ENCODE measurements at places on chromosomes 1 and 21.

- DNase-seq: peak; percentile 93
These were observed 3.0 kb downstream of the AURKAIP1 start for GRCh38 chr1:1371746-1372711.

- DNase-seq: no peak
These were observed 291.4 kb downstream of the TGFB2 start for GRCh38 chr1:218636548-218636947.

DNA sequence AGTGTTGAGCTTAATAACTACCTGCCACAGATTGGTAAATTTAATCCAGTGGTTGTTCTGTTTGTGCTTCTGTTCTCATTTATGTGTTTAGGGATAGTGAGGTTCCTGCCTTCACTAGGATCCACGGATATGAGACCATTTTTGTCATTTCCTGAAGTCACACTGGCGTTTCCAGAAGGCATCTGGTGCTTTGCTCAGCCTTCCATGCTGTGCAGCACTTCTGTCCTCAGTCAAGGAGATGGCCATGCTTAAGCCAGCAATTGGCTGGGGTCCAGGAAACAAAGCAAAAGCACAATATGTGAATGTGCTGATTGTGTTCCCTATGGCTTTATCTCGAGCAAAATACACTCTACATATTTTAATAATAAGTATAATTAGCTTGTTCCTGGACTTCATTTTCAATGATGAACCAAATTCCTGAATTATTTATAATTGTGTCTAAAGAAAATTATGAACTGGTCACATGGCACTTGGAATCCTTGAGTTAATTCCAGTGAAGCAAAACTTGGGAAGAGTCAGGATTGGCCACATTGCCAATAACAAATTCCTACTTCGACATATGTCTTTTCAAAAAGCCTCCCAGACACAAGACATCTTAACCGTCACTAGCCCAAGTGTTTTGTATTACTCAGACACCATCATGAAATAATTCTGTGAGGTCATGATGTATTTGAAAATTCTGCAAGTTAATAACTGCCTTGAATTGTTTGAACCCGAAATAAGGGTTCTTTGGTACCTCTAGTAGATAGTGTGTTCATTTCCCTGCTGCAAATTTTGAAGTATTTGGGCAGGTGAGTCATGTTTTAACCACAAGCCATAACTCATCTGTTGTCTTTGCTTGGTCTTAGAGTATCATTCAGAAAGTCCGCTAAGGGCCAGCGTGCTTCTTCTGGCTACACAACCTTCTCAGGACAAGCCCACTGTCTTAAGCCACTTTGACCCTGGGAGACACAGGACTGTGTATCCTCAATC is 412.4 kb downstream of the DISC1 start:
- no peak for DNase-seq

- peak; percentile 94 for DNase-seq
These were observed 1.6 kb upstream of the AJAP1 start for GRCh38 chr1:4652631-4653327.

DNA sequence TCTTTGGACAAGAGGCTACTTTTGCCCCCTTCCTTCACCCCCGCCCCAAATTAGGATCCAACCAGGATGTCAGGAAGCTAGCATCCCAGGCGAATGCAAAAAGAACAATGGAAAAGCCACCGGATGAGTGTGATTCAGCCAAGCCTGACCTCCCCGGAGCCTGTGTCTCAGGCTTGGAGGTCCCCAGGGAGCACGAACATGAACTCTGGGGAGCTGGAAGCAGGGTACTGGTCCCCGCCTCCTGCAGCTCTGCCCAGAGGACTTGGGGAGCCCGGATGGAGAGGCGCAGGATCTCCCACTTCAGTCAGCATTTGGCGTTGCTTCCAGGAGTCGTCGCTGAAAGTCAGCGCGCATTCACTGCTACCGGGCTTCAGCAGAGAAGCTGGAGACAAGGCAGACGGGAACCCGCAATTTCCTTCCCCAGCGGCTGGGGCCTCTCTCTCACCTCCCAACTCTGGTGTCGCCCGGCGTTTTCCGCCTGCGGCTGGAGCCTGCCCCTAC is 1.8 kb upstream of the TBX15 start:
- no peak for DNase-seq

GRCh38 chr1:82994616-82995263 is 1004.2 kb downstream of the TTLL7 start:
- DNase-seq: no peak

DNA sequence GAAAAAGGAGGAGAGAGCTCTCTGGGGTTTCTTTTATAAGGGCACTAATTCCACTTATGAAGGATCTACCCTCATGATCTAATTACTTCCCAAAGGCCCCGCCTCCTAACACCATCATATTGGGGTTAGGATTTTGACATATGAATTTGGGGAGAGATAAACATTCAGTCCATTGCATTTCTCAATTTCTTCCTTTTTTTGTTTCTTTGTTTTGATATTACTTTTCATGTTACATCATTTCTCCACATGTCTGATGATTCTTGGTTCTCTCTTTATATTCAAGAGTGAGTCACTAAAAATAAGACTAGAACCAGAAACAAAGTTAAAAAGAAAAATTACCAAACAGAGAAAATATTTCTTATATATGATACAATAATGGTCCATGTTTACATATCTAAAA is 63.2 kb upstream of the DUSP10 start:
- no peak for DNase-seq

DNA sequence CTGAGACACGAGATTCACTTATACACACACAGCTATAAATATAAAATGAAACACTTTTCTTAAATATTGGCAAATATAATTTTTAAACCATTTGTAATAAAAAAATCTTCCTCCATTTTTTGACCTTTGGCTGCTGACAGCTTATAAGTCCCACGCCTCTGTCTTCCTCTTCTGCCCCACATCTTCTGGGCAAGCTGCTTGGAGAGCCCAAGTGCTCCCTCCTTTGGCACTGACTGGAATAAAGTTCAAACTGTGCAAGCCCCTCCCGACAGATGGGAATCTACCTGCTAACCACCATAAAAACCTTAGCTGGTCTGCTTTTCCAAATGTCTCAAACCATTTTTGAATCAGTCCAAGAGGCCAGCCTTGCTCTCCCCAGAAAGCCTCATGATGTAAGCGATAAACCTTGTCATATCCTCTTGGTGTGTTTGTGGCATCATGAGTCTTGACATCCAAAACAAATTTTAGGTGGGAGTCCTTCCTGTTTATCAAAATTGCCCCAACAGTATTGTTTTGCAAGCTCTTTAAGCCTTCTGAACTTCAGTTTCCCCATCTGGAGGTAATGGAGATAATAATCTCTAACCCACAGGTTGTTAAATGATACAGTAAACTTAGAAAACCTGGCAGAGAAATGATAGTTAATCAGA is 99.8 kb downstream of the SNX7 start:
- no peak for DNase-seq

- DNase-seq: no peak
These were observed 1159.8 kb upstream of the ADGRL2 start for GRCh38 chr1:80640978-80641377.

DNA sequence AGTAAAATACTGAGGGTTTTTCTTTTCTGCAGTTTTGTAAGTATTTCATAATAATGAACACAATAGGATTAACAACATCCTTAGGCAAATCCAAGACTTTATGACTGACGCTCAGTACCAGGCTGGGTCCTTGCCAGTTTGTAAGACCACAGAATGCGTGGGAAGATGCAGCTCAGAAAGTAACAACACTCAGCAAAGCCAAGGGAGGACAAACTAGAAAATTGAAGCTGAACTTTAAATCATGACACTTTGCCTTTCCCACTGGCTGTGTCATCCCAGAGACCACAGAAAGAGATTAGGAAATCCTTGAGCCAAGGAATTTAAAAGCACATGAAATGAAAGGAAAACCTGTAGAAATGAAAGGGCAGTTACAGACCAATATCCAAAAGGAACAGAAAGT is 426.3 kb upstream of the CHRM3 start:
- no peak for DNase-seq

- no peak for DNase-seq
These were observed 17.7 kb downstream of the AGRN start for GRCh38 chr1:1037366-1038327.

GRCh38 chr1:211332036-211332616 is 5.5 kb downstream of the TRAF5 start:
- DNase-seq: no peak

GRCh38 chr1:67892476-67893125 is 59.3 kb upstream of the GNG12 start:
- DNase-seq: no peak

DNA sequence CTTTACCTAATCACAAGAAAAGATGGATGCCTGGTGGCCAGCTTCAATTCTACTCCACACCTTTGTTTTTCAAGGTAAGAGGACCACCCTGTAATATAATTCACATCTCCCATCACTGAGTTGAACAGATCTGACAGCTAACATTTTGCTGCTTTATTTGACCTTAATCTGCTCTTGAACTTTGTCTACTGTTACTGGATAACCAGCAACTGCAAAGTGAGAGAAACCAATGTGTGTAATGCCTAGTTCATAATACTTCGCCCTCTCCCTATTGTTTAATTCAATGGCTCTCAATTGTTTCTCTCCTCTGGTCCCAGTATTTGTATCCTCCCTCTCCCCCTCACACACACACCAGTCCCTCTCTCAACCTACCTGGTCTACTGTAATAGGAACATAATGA is 214.4 kb downstream of the DAB1 start:
- DNase-seq: no peak
